Memory B cell (primary cell): ENCODE measurements at places on chromosomes 4 and X.

DNA sequence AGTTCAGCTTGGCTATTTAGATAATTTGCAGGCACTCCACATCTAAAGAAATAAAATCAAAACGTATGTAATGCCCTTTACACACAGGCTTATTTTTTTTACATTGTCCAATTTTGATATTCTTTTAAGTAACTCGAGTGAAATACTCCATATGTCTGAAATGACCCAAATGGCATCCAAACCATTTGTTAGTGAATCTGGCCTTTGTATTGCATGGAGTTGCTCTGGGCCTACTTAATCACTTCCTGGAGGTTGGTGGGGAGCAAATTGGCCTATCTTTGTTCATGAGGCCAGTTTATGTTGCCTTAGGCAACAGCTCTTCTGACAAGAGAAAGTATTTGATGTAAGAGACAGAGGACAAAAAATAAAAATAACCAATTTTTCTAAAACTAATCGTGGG, 47.6 kb upstream of the TMEM131L start:
- H3K27me3 ChIP-seq = no peaks in the 10 kb centered on the region
- H3K27ac ChIP-seq = peak overlapping the region; percentile 65
- H3K4me1 ChIP-seq = peaks cover 13% of the 10 kb centered on the region
- H3K4me3 ChIP-seq = no peak overlapping the region
- no peaks in the 10 kb centered on the region for H3K36me3 ChIP-seq
- DNase-seq = no peak

GRCh38 chr4:151541389-151542071, 132.6 kb downstream of the FHIP1A start:
- no peak overlapping the region for H3K27ac ChIP-seq
- H3K4me3 ChIP-seq = no peak overlapping the region
- no peaks in the 10 kb centered on the region for H3K36me3 ChIP-seq
- H3K4me1 ChIP-seq = no peaks in the 10 kb centered on the region

- no peak for DNase-seq
- peaks cover 5% of the 10 kb centered on the region for H3K4me1 ChIP-seq
- H3K27me3 ChIP-seq = peaks cover 9% of the 10 kb centered on the region
- H3K27ac ChIP-seq = no peak overlapping the region
Observed at GRCh38 chr4:22515145-22515887, 550 bp downstream of the ADGRA3 start.

DNA sequence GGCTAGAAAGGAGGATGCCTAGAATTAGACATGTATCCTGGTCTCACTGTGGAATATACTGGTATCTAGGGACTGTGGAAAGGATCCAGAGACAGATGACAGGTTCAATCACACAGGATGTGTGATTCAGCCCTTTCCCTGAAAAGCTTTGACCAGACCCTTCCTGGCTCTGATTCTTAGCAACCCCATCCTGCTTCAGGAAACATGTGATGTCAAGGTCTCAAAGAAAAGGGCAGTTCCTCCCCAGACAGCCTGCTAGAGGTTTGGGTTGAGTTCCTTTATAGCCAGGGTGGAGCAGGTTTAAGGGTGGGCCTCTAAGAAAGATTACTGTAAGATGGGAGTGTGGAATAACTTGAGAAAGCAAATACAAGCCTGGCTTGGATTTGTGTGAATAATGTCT, 3.0 kb downstream of the BMP15 start:
- H3K4me1 ChIP-seq = no peaks in the 10 kb centered on the region
- no peaks in the 10 kb centered on the region for H3K27me3 ChIP-seq
- H3K36me3 ChIP-seq = no peaks in the 10 kb centered on the region
- H3K4me3 ChIP-seq = no peak overlapping the region
- no peak for DNase-seq

GRCh38 chr4:14151101-14151500, 523.6 kb upstream of the BOD1L1 start:
- H3K27ac ChIP-seq = no peak overlapping the region
- H3K4me3 ChIP-seq = no peak overlapping the region
- H3K4me1 ChIP-seq = peaks cover 26% of the 10 kb centered on the region
- no peaks in the 10 kb centered on the region for H3K27me3 ChIP-seq

GRCh38 chrX:71996826-71997225, 86.2 kb downstream of the NHSL2 start:
- no peaks in the 10 kb centered on the region for H3K36me3 ChIP-seq
- no peak overlapping the region for H3K27ac ChIP-seq
- H3K4me1 ChIP-seq = peaks cover 2% of the 10 kb centered on the region
- peaks cover 3% of the 10 kb centered on the region for H3K27me3 ChIP-seq

- H3K27me3 ChIP-seq = no peaks in the 10 kb centered on the region
- H3K27ac ChIP-seq = no peak overlapping the region
- H3K4me1 ChIP-seq = no peaks in the 10 kb centered on the region
- no peaks in the 10 kb centered on the region for H3K36me3 ChIP-seq
- DNase-seq = no peak
Observed at GRCh38 chrX:106000203-106000602, 38.3 kb downstream of the SERPINA7 start.

- no peak overlapping the region for H3K4me3 ChIP-seq
- H3K27me3 ChIP-seq = peaks cover 6% of the 10 kb centered on the region
- H3K27ac ChIP-seq = no peak overlapping the region
Observed at GRCh38 chr4:40987151-40987550, 227.2 kb downstream of the APBB2 start.

GRCh38 chr4:88335092-88335665, 43.5 kb upstream of the HERC6 start:
- H3K36me3 ChIP-seq = peaks cover 1% of the 10 kb centered on the region
- no peak for DNase-seq
- H3K4me3 ChIP-seq = no peak overlapping the region

- no peaks in the 10 kb centered on the region for H3K27me3 ChIP-seq
- no peak overlapping the region for H3K4me3 ChIP-seq
- no peaks in the 10 kb centered on the region for H3K4me1 ChIP-seq
- H3K27ac ChIP-seq = no peak overlapping the region
Observed at GRCh38 chr4:61575796-61576195, 375.7 kb downstream of the ADGRL3 start.
